ENCODE measurements at places on chromosomes 11 and 22. TPM values are rescaled to one million over a fixed set of nuclear protein-coding genes. Genes with fewer than 3 reads are reported as not detected.

DNA sequence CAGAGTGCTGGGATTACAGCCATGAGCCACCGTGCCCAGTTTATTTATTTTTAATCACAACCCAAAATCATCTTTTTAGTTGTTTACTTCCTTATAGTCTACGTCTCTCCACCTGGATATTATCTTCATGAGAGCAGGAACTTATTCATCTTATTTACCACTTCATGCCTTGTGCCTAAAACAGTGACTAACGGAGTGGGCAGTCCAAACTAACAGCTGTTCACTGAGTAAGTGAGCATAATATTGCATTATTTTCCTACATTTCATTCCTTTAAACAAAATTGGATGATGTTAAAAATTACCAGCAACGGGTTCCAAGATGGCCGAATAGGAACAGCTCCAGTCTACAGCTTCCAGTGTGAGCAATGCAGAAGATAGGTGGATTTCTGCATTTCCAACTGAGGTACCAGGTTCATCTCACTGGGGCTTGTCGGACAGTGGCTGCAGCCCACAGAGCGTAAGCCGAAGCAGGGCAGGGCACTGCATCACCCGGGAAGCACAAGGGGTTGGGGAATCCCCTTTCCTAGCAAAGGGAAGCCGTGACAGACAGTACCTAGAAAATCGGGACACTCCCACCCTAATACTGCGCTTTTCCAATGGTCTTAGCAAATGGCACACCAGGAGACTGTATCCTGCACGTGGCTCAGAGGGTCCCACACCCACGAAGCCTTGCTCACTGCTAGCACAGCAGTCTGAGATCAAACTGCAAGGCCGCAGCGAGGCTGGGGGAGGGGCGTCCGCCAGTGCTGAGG, 14.1 kb downstream of the TMEM123 start:
- no peak for DNase-seq

DNA sequence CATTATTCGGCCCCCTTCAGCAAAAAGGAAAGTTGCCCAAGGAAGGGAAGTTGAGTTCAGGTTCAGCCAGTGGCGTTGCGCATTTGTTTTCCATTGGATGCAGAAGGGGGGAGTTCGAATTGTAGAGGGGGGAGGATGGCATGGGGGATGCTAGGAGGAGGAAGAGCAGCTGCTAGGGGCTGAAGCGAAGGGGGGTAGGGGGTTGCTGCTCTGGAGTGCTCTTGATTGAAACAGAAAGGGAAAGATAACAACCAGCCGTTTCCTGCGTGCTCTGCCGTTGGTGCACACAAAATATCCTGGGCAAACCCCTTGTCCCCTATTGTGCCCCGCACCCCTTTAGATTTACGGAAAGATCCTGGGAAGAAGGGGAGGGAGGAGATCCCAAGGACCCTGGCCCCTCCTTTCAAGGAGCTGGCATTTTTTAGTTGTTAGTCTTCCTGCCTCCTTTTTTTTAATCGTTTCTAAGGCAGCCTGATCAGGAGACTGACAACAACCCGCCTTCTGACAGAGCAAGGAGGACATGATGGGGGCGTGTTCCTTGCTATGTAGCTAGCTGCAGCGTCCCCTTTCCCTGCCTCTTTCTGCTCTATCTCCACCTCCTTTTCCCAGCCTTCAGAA, 2.1 kb downstream of the KMT2A start:
- DNase-seq: no peak

DNA sequence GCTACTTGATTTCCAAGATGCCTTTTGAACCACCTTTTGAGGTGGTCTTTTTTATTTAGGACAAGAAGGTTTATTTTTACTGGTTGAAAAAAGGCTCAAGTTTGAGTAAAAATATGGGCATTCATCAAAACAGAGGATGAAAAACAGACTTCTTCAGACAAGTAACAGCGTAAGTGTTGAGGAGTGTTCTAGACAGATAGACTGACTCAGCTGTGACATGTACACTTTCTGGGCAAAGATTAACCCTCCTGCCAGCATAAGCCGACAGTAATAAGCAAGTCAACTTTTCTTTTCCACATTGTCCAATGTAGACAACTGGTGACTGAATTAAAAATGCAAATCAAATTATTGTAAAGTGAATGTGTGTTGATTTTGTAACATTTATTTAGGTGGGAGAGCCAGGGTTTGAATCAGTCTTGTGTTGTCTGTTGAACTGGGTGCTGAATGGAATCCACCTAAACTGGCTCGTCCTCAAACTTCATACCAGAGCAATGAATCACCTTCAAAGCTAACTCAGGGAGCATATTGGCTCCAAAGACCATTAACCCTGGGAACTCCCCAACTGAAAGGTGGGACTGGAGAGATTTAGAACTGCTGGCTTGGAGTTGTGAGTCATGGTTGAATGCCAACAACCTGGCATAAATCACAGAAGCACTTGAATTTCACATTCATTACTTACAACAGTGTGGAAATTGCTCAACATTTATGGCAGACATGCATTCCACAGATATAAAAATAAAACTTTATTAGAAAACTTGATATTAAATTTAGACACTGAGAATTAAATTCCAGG, 377.0 kb downstream of the ETS1 start:
- no peak for DNase-seq

- DNase-seq: no peak
These were observed 150.2 kb upstream of the POU2AF2 start for GRCh38 chr11:111095327-111095726.

- DNase-seq: no peak
These were observed 5.4 kb upstream of the VPS51 start for GRCh38 chr11:65090628-65091027.

- no peak for DNase-seq
These were observed 381.6 kb downstream of the ETS1 start for GRCh38 chr11:128205796-128206195.

DNA sequence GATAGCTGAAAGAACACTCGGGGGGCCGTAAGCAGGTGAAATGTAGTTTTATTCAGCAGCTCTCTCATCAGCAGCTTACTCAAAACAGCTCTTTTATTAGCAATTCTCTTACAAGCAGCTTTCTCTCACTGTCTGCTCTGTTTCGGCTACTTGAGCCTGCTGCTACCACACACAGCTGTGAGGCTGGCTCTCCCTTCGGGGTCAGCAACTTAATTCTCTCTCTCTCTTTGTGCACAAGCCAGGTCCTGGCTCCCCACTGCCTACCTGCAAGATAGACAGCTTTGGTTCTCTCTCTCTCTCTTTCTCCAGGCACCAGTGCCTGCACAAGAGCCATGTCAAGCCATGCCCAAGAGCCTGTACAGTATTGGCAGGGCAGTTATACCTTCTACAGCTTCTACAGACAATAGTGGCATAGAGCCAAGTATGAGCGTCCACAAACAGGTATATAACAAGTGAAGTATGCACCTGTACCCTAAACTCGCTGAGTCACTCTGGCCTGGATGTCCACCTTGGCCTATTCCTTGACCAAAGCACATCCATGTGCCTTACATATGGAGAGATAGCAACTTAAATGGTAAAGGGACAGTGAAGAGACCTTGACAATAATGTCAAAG, 110.8 kb downstream of the MTNR1B start:
- DNase-seq: no peak

DNA sequence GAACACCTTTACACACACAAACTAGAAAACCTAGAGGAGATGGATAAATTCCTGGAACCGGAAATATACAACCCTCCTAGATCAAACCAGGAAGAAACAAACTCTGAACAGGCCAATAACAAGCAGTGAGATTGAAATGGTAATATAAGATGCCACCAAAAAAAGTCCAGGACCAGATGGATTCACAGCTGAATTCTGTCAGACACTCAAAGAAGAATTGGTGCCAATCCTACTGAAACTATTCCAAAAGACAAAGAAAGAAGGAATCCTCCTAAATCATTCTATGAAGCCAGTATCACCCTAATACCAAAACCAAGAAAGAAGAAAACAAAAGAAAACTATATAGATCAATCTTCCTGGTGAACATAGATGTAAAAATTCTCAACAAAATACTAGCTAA, 33.9 kb downstream of the PIWIL3 start:
- DNase-seq: no peak

DNA sequence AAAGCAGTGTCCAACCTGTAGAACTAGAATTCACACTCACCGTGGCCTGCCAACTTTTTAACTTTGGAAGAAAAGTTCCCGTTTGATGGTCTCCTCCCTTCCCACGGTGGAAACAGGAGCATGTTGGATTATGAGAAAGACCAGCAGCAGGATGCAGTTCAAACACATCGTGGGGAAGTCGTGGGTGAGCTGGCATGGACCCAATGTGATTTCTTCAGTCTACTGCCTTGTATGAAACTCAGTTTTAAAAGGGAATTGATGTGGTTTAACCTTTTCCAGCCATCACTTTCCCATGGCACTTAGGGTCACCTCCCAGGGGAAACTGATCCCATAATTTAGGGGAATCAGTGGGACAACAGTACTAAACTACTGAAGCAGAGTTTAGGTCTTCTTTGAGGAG, 318.3 kb downstream of the CADM1 start:
- no peak for DNase-seq

DNA sequence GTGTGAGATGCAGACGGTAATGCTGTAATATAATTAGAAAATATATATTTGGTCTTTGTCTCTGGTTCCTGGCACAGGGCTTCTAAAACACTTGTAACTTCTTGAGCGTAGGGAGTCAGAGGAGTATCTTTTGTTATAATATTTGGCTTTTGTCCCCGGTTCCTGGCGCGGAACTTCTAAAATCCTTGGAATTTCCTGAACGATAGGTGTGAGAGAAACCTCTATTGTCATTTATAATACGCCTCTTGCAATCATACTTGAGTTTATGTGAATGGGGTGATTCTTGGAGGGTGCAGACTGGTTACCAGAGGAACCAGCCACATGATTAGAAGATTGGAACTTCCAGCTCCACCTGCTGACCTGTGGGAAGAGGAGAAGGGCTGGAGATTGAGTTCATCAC, 54.1 kb upstream of the ZBED5 start:
- no peak for DNase-seq

DNA sequence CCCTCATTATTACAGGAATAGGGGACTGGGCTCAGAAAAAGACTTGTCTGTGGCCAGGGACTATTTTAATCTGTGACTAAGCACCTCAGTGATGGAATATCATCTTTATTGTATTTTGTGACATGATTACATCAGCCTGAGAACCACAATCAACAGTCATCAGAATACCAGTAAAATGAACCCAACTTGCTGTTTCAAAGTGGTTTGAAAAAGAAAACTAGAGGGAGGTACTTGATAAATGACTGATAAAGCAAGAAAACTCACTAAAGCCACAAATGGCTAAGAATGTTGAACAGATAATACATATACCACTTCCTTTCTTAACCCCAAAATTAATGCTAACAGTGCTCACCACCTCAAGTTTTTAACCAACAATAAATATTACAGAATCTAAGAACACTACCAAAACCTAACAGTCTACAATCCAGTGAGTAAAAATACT, 155.7 kb downstream of the ATG16L2 start:
- DNase-seq: no peak

GRCh38 chr11:67558084-67558772, 25.4 kb upstream of the GSTP1 start:
- peak; percentile 68 for DNase-seq

DNA sequence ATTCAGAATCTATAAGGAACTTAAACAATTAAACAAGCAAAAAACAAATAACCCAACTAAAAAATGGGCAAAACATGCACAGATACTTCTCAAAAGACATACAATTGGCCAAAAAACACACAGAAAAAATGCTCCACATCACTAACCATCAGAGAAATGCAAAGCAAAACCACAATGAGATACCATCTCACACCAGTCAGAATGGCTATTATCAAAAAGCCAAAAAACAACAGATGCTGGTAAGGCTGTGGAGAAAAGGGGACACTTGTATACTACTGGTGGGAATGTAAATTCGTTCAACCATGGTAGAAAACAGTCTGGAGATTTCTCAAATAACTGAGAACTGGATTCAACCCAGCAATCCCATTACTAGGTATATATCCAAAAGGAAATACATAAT, 24.8 kb downstream of the ENTHD1 start:
- DNase-seq: no peak

DNA sequence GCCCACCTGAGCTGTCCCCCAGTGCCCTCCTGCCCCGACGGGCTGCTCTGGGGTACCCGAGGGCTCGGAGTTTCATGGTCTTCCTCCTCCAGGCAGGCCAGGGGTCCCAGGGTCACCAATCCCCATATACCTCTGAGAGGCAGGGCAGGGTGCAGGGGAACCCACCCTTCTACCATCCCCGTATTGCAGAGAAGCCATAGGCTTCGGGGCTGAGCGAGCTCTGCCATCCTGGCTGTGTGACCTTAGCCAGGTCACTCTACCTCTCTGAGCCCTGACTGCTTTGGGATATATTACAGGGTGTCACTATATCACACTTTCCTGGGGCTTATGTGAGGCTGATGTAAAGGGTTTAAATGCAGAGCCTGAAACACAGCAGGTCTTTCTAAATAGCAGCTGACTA, 57.4 kb downstream of the NAT10 start:
- no peak for DNase-seq

Gene MRGPRF
- polyA plus RNA-seq: 9.4 TPM

Gene SPDYC
- not detected for polyA plus RNA-seq

Gene C22orf15
- polyA plus RNA-seq: not detected
